ENCODE measurements at places on chromosomes 1 and 21.
A peak's percentile ranks its signal among the peaks of the same experiment; 100 is the strongest.

- no peak for DNase-seq
These were observed 21.9 kb upstream of the KIF14 start for GRCh38 chr1:200642481-200642880.

DNA sequence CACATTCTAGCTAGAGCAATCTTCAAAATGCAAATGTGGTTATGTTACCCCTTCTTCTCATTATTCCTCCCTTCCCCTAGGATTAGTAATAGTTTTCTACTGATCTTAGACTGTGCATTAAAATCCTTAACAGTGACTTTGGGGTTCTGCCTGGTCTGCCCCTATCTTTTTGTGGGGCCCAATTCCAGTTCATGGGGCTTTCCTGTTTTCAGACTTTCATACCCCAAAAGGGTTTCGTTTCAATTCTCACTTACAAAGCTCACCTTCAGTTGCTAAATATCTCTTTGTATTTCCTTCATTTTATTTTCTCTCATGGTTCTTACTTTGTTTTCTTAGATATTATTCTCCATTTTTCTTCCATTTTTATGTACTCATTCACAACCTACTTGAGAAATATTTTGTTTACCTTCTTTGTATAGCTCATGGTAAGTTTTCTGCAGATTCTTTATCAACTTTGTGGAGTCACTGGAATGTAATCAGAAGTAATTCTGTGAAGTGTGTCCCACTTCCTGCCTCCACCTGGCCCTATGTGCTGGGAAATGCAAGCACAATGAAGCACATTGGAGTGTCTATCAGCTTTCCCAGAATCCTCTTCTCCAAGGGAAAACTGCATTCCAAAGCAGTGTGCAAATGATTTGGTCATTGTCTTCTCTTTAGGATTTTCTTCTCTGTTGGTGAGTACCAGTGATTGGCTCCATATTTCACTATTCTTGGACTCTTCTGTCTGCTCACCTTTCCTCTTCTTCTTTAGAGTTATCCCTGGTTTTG, 350.2 kb downstream of the ZNF326 start:
- DNase-seq, result no peak

- no peak for DNase-seq
These were observed 27.3 kb upstream of the EVA1B start for GRCh38 chr1:36350659-36351226.

- DNase-seq, result no peak
These were observed 53.9 kb downstream of the CASQ2 start for GRCh38 chr1:115714572-115715141.

DNA sequence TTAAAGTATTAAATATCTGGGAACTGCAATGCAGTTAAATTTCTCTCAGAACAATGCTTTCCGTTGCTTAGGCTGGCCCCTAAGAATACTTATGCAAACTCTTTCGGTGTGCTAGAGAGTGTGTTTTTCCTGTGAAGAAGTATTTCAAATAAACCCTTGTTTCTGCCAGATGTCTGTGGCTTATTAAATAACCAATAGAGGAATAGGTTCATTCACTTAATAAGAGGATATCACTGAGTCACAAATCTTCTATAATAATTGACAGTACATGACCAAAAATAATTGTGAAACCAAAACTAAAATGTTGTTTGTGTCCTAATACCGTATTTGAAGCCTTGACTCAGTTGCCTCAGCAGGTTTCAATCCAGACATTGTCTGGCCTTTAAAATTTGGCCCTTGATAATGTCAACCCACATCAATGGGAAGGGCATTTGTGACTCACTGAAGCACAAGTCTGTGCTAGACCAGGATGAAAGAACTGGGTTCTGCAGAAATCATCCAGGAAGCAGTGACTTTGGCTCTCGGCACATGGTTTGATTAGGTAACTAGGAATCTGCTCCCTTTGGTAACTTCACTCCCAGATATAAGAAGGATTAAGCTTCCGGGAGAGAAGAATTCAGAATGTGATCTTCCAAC, 104.2 kb upstream of the BARHL2 start:
- DNase-seq, result no peak

- DNase-seq, result no peak
These were observed 67.7 kb downstream of the MPZL1 start for GRCh38 chr1:167789501-167789900.

GRCh38 chr1:27233667-27234048, 774 bp upstream of the WDTC1 start:
- DNase-seq, result peak; percentile 1

- no peak for DNase-seq
These were observed 40.9 kb downstream of the CLIC4 start for GRCh38 chr1:24786191-24786590.

DNA sequence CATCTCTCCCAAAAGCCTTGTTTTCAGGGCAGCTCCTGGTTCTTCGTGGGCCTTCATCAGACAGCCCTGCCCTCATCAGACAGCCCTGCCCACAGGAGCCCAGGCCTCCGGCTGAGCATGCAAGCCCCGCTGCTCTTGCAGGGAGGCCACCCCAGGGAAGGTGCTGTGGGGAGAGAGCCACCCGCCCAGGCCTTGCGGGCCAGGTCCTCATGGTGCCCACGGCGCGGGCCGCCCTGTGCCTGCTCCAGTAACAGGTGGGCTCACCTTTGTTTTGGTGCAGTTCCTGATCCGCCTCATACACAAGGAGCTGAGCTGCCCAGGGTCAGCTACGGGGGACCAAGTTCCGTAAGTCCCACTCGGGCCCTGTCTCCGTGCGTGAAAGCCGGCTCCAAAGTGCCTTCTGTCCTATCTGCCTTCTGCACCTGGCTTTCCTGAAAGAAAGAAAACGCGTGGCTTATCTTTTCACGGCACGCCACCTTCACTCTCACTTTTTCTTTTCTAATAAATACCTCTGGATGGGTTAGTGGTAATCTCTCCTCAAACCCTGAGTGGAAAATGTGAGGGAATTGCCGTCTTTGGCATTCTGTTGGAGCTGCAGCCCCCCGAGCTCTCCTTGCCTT, 65.9 kb downstream of the SLC37A1 start:
- no peak for DNase-seq
